ENCODE measurements at places on chromosomes 2 and 18.

DNA sequence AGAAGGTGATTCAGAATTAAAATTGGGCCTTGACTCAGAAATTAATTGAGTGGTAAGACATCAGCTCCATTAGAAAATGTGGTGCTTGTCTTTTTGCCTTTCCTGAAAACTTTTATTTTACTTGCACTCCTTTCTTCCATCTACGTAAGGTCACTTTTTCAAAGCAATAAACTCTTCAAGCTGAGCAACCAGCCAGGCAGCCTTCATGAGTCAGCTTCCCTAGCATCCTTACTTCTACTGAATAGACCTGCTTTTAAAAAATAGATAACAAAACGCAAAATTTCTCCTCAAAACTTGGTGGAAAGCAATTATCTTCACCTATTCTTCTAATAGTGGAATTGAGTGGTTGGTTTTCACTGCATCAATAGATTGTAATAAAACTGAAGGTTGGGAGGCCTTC lies 504.2 kb downstream of the ARHGAP15 start:
- DNase-seq = no peak

DNA sequence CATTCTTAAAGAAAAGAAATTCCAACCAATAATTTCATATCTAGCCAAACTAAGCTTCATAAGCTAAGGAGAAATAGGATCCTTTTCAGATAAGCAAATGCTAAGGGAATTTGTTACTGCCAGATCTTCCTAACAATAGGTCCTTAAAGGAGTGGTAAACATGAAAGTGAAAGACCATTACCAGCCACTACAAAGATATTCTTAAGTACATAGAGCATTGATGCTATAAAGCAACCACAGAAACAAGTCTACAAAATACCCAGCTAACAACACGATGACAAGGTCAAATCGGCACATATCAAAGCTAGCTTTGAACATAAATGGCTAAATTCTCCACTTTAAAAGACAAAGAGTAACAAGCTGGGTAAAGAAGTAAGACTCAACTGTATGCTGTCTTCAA lies 188.9 kb upstream of the RPRM start:
- no peak for DNase-seq

DNA sequence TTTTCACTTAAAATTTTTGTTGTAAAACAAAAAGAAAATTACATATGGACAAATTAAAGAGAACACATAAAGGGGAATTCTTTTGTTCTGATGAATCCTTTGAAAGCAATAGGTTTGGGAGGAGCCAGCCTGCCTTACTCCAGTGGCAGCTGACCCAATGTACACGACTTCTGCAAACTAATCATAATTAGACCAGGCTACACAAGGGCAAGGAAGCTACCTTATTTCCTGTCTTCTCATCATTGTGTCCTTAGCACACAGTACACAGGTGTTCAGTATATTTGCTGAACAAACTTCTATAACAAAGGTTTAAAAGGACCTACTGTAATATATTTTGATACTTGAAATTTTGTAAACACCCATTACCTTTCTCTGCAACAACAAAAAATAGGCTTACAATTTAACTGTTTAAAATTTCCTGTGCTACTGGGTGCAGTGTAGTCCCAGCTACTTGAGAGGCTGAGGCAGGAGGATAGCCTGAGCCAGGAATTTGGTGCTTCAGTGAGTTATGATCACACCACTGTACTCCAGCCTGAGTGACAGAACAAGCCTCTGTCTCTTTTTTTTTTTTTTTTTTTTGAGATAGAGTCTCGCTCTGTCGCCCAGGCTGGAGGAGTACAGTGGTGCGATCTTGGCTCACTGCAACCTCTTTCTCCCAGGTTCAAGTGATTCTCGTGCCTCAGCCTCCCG lies 18.9 kb downstream of the KCNG3 start:
- DNase-seq = no peak

GRCh38 chr18:42548493-42548892 lies 567.0 kb downstream of the RIT2 start:
- DNase-seq = no peak

GRCh38 chr18:62844850-62845643 lies 129.7 kb downstream of the PHLPP1 start:
- no peak for DNase-seq

- DNase-seq = no peak
These were observed 46.9 kb downstream of the RMDN2 start for GRCh38 chr2:37971971-37972370.

- DNase-seq = no peak
These were observed 141.3 kb upstream of the FOSL2 start for GRCh38 chr2:28251337-28251736.

GRCh38 chr2:127361929-127362885 lies 25.6 kb downstream of the MAP3K2 start:
- DNase-seq = no peak

DNA sequence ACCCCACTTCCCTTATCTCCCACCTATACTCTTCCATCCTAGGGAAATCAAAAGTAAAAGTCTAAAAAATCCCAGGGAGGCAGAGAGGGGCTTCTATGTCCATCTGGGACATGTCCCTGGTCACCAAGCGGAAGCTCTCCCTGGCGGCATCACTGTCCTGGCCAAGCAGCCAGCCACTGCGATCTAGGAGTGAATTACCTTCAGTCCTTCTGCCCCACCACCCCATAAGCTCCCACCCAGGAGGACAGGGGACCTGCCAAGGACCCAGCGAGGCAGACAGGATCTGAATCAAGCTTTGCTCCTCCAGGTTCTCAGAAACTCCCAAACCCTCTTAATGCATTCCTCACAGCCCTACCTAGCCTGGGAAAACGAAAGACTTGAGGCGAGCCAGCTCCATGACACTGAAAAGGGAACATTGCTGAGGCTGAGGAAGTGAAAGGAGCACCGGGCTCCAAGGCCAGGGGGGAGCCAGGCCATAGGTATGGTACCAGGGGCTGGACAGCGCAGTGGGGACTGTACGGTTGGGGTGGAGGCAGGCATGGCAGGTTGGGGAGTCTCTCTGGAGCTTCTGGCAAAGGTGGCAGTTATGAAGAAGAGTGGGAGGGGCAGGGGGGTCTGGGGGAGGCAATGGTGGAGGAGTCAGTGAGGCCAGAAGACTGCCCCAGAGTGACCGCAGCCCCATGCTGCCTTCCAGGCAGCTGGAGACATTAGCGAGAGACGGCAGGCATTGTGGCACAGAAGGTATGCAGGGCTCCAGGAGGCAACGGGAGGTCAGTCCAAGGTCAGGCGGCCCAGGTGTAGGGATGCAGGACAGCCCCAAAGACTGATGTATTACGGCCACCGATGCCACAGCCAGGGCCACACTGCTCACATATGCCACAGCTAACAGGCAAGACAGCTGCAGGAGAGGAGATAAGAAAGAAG lies 2.7 kb upstream of the SLC23A3 start:
- DNase-seq = no peak
